ENCODE measurements at places on chromosomes 5 and 9.

DNA sequence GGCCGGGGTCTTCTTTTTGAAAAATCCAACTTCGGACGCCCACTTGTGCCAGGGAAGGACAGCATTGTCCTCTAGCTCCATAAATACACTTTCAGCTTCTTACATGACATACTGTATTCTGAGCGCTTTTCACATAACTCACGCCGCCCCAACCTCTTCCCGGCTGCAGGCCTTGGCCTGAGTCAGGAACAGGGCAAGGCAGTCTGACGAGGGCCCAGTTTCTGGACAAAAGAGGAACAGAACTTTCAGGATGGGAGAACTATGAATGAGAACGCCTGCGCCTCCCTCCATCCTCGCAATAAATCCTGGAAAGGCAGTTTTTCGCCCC lies 650 bp downstream of the DCTN4 start:
- no peak for DNase-seq

- DNase-seq: no peak
These were observed 71.8 kb downstream of the EFNA5 start for GRCh38 chr5:107598958-107599357.

GRCh38 chr9:136950656-136951276 lies 1.3 kb upstream of the LCN12 start:
- no peak for DNase-seq

DNA sequence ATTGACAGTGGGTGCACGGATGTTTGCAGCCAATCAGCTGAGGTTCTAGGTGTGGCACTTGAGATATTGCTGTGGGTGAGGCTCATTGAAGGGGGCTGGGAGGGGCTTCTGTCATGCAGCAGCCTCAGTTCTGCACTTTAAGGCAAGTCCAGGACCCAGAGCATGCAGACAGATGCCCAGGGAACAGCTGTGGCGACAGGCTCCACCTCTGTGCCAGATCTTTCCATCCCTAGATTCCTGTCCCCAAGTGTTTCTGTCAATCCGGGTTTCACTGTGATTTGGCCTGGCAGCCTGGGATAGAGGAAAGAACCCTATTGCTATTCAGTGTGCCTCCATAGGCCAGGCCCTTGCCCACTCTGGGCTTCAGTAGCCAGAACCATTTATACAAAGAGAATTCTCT lies 20.8 kb upstream of the CERCAM start:
- DNase-seq: no peak

DNA sequence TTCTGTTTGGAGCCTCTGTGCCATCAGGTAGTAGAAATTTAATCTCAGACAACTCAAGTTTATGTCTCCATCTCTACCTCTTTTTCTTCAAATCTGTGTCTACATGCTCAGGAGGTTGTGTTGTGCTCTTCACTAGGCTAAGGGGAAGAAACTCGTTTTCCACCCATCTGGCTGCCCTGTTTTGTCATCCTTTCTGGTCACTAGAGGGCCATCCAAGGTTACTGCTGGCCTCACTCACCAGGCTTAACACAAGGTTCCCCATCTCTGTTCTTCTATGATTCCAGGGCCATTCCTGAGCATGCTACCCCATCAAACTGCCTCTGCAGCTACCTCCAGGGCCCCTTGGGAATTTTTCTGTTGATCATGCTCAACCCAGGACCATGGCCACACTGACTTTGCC lies 213.3 kb upstream of the FBXL7 start:
- peak; percentile 11 for DNase-seq

GRCh38 chr9:13149454-13149853 lies 130.0 kb downstream of the MPDZ start:
- no peak for DNase-seq

GRCh38 chr5:168307022-168307421 lies 15.6 kb downstream of the WWC1 start:
- DNase-seq: no peak

DNA sequence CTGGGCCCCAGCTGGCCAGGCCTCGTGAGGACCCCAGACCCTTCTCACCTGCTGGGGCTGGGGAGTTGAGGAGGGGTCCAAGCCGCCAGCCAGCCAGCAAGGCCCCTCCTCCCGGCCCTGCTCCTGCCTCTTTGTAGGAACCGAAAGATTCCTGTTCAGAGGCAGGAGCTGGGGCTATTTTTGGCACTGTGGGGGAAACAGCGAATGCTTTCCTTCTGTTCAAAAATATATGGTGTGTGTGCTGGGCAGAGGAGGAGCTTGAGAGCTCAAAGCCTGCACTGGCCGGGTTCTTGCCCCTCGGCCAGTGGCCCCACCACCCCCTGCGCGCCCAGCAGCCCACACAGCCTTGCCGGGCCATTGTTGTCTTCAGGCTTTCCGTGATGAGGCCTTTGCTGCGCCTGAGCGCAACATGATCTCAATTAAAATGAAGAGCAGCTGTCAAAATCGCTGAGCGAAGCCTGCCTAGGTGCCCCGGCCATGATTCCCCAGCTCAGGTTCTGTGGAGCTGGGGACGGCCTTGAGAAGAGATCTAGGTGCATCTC lies 13.4 kb downstream of the NCS1 start:
- DNase-seq: peak; percentile 70

DNA sequence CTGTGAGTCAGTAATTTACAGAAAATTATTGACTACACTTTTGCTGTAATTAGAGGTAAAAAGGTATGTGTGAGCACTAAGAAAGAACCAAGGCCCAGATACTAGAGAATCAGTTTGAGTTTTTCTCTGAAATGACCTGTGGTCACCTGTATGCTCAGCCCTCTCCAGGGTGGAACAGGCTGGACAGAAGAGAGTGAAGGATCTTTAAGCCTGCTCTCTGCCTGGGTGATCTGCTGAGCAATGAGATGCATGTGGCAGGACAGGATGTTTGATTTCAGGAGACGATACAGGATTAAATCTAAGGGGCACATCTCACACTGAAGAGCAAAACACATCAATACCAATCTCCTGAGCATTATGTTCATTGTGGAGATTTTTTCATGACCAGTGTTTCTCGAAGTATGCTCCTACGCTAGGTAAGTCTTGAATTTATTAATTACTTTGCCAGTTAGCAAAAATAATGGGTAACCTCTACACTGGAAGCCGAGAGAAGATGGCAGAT lies 25.5 kb downstream of the HMGCR start:
- DNase-seq: no peak

GRCh38 chr5:69046375-69046957 lies 47.3 kb upstream of the SLC30A5 start:
- DNase-seq: peak; percentile 27

DNA sequence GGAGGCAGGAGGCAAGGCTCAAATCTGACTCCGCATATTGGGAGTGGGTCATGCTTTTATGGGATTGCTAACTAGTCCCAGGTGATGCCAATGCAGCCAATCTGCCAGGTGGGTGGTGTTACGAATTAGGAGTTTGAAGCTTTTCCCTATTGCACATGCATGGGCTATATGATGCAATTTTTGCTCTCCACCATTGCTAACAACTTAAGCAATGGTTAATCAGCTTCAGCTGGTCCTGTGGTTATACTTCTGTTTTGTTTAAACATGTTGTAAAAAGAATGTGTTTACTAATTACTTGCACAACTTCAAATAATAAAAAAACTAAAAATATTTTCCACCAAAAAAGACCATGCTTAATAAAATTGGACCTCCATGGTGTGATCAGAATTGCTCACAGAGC lies 55.7 kb downstream of the SHC3 start:
- DNase-seq: peak; percentile 59

DNA sequence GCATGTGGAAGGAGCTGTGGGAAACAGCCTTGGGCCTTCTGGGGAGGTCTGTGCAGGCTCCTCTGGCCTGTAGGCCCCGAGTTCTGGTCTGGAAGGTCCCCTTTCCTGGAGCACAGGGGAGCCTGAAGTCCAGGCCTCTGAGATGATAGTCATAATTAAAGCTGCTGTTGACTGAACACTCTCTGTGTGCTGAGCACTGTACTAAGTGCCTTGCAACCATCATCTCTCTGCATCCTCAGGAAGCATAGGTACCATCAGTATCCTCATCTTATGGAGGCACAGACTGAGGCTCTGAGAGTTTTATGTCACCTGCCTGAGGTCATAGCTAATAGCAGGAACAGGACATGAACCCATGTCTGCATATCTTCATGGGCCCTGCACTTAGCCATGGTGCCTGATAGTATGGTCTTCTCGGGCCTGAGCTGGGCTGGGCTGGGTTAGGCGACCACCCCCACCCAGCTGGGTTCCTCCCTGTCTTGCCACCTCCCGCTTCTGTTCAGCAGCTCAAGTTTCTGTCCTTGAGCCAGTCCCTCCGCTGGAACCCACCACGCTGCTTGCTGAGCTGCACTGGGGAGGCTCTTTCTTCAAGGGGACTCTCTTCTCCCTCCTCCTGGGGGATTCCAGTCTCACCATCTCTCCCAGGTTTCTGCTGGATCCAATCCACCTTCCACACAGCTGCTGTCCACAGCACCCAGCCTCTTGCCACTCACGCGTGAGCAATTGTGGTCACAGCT lies 27.6 kb downstream of the LMX1B start:
- DNase-seq: no peak

DNA sequence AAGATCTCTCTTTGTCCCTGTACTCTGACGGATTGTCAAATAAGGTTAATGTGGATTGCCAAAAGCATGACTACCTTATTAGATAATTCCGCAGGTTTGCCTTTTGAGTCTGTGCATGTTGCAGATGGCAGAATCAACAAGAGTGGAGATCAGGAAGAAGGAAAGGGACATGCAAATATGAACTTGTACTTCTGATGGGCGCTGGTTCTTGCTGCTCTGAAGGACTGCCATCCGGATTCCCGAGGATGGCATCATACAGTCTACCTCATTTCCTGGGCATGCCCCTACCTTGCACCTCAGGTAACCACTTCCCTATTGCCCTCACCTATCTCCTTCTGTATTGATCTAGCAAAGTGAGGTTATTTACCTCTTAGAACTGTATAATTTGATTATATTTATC lies 504.2 kb downstream of the ACTL7B start:
- DNase-seq: no peak

GRCh38 chr5:179080724-179081123 lies 20.6 kb downstream of the ZNF354C start:
- DNase-seq: no peak

GRCh38 chr5:127439644-127440043 lies 77.8 kb upstream of the PRRC1 start:
- no peak for DNase-seq

DNA sequence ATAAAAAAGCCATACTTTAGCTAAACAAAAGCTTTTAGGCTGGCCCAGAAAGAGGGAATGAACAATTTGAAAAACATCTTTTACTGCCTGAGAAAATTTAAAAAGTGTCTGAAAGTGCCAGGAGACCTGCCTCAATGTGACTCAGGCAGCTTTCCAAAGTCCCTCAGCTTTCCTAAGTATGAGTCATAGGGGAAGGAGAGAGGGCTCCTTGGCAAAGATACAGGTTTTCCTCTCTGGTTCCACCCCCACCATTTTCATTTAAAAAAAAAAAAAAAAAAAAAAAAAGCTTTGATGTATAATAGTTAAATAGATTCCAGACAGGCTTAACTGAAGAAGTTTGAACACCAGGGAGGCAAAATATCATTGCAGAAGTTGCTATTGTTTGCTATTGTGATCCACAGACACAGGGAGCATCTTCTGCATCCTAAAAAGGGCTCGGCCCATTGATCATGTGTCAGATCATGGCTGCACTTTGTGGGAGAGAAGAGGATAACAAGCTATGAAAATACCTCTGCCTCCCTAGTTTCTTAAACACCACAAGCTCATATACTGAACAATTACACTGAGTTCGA lies 71.5 kb downstream of the MRPS27 start:
- DNase-seq: peak; percentile 95

- DNase-seq: no peak
These were observed 20.2 kb upstream of the ANXA1 start for GRCh38 chr9:73131461-73131860.

- DNase-seq: no peak
These were observed 1.3 kb downstream of the CDX1 start for GRCh38 chr5:150167908-150168307.

GRCh38 chr9:28770827-28771226 lies 1197.5 kb upstream of the C9orf72 start:
- no peak for DNase-seq

- no peak for DNase-seq
These were observed 75.8 kb downstream of the F2RL2 start for GRCh38 chr5:76547242-76547890.

GRCh38 chr5:133400120-133400519 lies 212.2 kb downstream of the FSTL4 start:
- DNase-seq: no peak

GRCh38 chr5:55338810-55339243 lies 31.0 kb downstream of the MTREX start:
- no peak for DNase-seq

GRCh38 chr5:175520873-175521272 lies 42.5 kb downstream of the SFXN1 start:
- no peak for DNase-seq

GRCh38 chr5:96506376-96506775 lies 73.3 kb upstream of the PCSK1 start:
- DNase-seq: peak; percentile 21

GRCh38 chr9:134340475-134341160 lies 14.4 kb downstream of the RXRA start:
- no peak for DNase-seq

GRCh38 chr5:140265845-140266244 lies 37.1 kb downstream of the PFDN1 start:
- no peak for DNase-seq

GRCh38 chr5:94481059-94481458 lies 137.3 kb downstream of the KIAA0825 start:
- DNase-seq: no peak

GRCh38 chr5:103929338-103930013 lies 366.9 kb upstream of the NUDT12 start:
- peak; percentile 14 for DNase-seq

DNA sequence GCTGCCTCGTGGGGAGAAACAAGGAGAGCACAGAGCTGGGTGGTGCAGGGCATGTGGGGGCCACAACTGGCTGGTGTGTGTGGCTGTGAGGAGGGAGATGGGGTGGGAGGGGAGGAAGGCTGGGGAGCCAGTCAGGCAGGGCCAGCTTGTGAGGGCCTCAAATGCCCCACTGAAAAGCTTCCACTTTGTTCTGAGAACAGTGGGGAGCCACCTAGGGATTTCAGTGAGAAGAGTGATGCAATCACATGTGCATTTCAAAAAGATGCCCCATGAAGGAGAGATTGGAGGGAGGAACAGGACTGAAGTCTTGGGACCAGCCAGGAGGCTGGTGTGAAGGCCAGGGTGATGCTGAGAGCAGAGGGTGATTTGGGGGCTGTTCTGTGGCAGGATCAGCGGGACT lies 1.3 kb downstream of the OR13J1 start:
- DNase-seq: no peak

DNA sequence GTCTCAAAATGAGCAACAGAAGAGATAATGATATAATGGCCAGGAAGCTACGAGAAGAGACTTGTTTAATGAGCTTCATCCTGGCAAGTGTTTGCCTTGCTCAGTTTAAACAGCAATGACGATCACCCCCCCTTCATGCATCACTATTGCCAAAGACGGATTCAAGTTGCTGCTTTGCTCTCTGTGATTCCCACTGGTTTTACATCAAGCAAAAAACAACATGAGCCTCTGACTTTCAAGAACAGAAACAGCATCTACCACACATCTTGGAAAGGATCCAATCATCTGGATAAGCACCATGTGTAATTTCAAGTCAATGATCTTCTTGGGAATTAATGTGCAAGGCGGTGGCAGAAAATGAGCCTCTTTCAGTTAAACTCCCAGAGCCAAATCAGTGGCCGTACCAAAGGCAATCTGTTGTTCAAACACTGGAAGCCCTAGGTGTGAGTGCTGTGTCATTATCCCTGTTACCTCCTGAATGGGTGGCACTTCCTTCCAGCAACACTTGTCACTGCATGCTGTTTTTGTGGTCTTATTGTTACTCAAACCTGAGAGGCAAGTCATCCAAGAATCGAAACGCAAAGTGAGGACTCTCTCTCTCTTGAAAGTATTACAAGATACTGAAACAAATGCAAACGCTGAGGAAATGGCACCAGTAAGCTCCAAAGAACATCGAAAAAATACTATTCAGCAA lies 72.8 kb downstream of the MED27 start:
- peak; percentile 66 for DNase-seq

- DNase-seq: no peak
These were observed 1089.2 kb downstream of the PTPRD start for GRCh38 chr9:9523476-9524139.

Data from fibroblast of skin of scalp (primary cell).